Stimulated activated naive CD8-positive, alpha-beta T cell treated with anti-CD3 and anti-CD28 coated beads, Interleukin-15, amount 100 ng/mL, for 72 hours (primary cell): ENCODE measurements at places on chromosomes 6 and 20.

DNA sequence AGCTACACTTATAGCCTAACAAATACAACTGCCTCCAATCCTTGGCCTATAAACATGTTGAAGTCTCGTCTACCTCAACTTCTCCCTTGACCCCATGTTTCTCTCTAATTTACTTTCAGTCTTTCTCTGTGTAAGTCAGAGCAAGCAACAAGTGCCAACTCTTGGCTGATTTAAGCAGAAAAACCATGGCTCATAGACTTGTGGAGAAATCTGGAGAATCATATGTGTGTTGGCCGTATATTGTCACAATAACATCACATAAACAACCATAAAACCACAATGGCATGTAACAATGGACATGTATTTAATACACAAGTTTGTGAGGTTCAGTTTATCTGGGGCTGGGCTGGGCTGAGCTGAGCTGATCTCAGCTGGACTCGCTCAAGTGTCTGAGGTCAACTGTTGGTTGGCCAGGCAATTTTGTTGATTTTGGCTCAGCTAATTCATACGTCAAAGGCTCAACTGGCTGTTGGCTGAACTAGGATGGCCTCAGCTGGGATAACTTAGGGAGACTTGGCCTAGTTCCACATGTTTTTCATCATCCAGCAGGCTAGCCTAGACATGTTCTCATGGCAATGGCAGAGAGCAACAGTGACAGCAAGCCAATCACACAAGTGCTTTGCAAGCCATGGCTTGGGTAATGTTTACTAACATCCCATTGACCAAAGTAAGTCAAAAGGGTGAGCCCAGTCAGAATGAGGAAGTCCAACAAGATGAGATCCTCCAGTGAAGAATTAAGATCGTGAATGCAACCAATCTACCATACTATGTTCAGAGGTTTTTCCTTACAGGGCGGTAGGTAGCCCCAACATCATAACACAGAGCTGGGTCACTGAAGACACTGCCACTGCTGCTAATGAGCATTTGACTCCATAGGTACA lies 12.9 kb upstream of the TBC1D22B start:
- no peak for DNase-seq

GRCh38 chr6:42404484-42404883 lies 47.2 kb downstream of the TRERF1 start:
- DNase-seq = peak; percentile 39

DNA sequence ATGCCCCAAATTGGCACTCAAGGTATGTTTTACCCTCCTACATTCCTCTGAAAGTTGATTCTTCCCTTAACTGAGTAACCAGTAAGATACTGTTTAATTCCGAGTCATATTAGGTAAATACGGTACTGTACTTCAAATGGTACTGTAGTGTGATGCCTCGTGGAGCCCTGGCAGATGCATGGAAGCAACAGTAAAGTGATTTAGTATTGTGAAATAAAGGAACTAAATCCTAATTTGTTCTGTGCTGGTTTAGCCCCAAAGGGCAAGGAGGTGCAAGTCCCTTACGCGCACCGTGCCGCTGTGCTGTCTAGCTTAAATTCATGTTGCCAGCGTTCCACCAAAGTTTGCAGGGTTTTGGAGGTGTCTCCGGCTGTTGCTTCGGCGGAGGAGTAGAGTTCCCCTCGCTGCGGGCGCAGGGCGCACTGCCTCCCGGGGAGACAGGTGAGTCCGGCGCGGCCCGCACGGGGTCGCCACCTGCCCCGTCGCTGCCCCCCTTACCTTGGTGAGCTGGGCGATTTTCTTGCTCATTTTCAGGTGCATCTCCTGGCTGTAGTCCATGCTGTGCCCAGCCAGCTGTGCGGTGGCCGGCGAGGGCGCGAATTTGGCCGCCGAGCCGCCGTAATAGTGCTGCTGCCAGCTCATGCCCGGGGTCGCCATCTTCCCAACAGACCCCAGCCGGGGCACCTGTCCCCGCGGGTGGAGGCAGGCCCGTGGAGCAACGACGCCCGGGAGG lies 655 bp downstream of the FAM184A start:
- peak; percentile 72 for DNase-seq

- DNase-seq = no peak
Measured at GRCh38 chr6:37741757-37742400, 44.2 kb upstream of the MDGA1 start.

- DNase-seq = no peak
Measured at GRCh38 chr6:4370066-4370465, 234.7 kb upstream of the ECI2 start.

DNA sequence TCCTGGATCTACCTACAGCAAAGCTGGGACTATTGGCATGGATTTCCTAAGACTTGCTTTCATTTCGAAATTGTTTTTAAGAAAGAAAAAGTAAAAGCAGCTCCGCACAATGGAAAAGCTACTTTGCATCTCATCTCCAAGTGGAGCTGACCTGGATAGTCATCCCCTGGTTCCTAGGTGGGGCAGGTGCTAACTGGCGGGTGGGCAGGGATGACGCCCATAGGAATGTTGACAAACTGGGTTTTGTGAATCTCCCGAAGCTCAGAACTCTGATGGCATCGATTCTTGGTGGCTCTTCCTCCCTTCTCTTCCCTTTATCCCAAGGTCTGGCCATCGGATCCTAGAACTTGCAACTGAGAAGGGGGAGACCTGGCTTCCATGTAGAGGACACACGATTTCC lies 12.4 kb upstream of the EZR start:
- DNase-seq = no peak

DNA sequence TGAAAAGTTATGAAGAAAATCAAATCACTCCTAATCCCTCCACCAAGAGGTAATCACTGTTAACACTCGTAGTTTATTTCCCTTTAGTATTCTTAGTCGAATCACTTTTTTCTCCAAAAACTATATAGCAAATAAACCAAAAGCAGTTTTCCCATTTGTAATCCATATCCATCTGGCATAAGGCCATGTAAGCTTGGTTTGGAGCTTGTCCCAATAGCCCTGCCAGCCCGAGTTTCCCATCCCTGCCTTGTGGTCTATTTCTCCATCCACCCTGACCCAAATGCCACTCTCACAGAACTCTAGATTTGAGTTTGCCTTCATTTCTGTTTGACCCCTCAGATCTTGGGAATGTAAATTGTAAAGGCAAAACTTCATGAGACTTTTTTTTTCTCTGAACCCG lies 71.8 kb upstream of the DSP start:
- no peak for DNase-seq

- DNase-seq = no peak
Measured at GRCh38 chr6:148653138-148653776, 93.6 kb upstream of the UST start.

GRCh38 chr6:18266523-18266912 lies 2.2 kb upstream of the DEK start:
- DNase-seq = no peak

DNA sequence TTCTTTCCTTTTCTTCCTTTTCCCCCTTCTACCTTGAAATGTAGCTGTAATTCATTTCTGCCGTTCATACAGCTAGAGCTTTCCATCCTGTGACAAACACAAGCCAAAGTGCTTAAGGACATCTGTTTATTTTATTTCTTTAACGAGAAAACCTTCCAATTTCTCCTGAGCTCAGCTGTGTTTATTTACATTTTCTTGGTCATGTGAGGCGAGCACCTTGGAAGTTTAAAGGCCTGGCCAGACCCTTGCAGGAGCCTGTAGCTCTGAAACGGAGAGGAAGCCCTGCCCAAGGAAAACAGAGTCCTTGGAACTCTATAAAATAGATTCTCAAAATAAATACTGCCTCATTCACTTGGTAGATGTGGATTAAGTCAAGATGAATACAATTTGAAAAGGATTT lies 223.1 kb downstream of the EYA2 start:
- no peak for DNase-seq

DNA sequence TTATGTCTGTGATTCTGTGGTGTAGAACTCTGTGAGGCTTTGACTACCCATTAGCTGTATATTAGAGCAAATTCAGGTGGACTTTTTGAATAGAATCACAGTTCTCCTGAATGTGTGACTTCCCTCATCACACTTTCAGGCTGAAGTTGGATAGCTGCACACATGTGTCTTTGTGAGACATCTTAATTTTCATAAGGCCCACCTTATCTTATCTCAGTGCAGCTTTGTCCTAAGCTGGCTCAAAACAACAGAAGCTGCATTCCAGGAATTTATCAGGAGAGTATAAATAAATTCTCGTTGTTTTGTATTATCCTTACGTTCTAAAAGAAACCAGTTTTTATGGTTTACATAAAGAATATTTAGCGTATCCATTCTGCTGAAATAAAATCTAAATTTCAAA lies 26.2 kb upstream of the SLC35D3 start:
- DNase-seq = no peak

GRCh38 chr20:46751856-46752255 lies 42.4 kb downstream of the SLC2A10 start:
- no peak for DNase-seq

DNA sequence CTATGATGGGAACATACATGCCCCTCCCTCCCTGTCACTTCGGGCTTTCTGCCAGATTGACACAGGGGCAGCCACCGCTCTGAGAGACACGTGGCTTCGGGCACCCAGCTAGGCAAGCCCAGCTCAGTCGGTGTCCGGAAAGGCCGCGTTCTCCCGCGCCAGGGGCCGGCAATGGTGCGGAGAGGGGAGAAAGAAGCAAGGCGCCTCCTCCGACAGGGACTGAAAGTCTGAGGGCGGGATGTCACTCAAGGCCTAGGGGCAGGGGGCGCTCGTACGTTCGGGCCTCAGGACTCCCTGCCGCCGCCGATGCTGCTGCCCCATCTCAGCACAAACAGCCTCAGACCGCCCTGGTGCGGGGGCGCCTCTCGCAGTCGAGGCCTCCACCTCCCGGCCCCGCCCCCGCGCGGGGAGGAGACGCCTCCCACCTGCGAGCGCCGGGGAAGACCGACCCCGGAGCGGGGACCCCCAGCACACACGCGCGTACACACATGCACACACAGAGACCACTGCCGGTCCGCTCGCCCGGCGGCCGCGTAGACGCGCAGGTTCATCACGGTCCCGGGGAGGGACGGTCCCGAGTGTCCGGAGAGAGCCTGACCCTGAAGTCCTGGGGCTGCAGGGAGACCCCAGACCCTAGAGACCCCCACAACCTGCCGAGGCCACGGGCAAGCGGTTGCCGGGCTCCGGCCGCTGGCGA lies 1.9 kb downstream of the GRM4 start:
- DNase-seq = peak; percentile 64

- no peak for DNase-seq
Measured at GRCh38 chr6:158322400-158322723, 10.1 kb downstream of the TULP4 start.

DNA sequence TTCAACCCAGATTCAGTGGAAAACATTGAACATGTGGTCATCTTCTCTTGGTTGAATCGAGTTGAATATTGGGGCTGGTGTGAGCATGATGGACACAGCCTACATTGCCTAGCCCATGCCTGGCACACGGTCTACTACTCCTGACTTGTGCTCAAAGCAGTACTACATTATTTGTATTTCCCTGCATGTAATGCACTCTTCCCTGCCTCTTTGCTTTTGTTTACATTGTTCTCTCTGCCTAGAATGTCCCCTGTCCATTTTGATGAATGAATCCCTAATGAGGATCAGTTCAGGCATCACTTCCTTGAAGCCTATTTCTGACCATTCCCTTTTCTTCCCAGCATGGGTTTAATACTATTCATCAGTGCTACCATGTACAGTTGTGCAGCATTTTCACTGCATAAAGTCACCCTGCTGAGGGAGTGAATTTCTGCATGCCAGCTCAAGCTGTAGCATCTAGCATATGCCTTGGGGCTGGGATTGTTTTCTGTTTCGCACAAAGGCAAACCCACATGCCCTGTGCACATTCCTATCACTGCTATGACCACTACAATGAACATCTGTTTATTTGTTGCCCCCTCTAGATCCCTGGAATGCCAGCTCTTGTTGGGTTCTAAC lies 75.3 kb upstream of the CCN6 start:
- DNase-seq = no peak

- no peak for DNase-seq
Measured at GRCh38 chr6:34096814-34097213, 49.1 kb downstream of the GRM4 start.

GRCh38 chr20:19903168-19903811 lies 113.9 kb upstream of the NAA20 start:
- no peak for DNase-seq

GRCh38 chr6:149935668-149936067 lies 6.1 kb upstream of the ULBP2 start:
- DNase-seq = no peak

- DNase-seq = no peak
Measured at GRCh38 chr20:44485078-44485829, 9.6 kb downstream of the TTPAL start.

- DNase-seq = no peak
Measured at GRCh38 chr6:54134935-54135334, 23.7 kb downstream of the MLIP start.

DNA sequence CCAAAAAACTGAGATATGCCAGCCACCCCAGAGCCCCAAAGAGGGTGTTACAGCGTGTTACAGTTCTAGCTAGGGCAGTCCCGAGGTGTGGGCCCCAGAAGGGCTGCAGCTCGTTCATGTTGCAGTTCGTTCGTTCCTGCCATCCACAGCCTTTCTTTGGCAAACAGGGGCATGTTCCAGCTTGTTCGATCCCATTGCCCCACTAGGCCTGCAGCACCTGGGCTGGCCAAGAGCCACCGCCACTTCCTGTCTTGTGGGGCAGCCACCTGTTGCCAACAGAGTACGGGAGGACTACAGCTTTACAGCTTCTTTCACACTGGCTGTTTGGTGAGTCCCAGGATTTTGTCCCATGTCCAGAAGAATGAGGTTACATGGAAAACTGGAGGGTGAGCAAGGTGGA lies 198.1 kb downstream of the MMUT start:
- no peak for DNase-seq

- DNase-seq = no peak
Measured at GRCh38 chr6:30322527-30323501, 3.9 kb upstream of the TRIM39 start.

DNA sequence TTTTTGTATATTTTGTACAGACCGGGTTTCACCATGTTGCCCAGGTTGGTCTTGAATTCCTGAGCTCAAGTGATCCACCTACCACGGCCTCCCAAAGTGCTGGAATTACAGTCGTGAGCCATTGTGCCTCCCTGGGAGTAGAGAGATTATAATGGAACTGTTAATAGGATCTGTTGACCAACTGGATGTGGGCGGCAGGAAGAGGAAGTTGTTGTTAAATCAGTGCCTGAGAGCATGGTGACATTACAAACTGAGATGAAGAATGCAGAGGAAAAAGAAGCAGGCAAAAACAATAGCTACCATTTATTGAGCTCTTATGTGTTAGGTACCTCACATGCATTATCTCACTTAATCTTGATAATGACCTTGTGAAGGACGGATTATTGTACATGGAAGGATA lies 9.2 kb upstream of the L3MBTL3 start:
- DNase-seq = no peak

DNA sequence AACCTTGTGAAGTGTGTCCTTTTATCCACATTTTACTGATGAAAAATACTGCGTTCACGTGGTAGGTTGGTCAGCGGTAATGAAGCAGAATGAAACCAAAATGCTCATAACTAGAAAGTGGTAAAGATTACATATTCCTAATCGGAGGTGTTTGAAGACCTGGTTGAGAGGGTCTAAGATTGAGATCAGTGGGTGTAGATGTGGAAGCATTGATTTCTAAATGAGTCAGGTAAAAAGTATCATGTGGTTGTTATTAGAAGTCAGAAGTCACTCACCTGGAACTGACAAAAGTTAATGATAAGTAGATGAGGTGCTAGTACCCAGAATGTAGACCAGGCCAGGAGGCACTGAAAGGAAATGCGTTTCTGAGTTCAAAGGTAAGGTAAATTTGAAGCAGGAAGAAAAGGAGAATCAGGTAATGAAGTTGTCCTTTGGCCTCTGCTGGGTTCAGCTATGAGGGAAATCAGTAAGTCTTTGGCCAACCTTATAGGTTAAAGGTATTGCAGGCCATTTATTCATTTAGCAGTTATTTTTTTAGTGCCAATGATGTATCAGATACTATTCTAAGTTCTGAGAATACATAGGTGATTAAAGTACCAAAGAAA lies 31.2 kb downstream of the FAM83B start:
- DNase-seq = no peak
